Non-pigmented ciliary epithelial cell (primary cell): ENCODE measurements at places on chromosomes 2 and 18.

DNA sequence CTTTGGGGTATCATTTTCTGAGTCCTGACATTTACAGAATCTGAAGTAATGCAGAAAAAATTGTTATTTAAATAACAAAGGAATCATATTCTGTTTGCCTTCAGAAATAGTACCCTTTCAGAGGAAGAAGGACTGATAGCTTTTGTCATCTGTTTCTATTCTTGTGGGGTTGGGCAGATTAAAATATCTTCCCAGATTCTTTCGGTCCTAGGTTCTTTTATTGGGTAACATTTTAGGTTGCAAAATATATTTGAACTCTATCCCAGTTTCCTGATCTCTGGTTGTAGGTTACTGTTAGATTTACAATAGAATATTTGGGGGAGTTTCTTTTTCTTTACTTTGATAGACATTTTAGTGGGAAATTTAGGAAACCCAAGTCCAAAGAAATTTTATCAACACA lies 550.5 kb downstream of the SPAG16 start:
- DNase-seq = no peak

- no peak for DNase-seq
These were observed 11.0 kb downstream of the MAP3K20 start for GRCh38 chr2:173086518-173087213.

DNA sequence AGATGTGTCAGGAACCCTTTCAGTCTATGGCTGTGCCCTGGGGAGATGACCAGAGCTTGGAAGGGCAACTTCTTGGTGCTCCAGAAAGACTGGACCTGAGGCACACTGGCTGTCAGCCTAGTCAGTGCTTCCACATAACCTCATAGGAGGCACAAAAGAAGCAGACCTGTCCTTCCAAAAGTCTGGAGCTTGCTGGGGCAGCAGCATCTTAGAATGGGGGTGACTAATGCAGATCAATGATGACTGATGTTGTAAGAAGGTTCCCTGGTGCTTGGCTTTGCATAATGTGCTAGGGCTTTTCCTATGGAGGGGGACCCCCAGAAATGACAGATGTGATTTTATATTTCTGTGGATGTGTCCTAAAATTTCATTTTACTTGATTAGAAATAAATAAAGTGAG lies 255.7 kb upstream of the THUMPD2 start:
- DNase-seq = no peak

DNA sequence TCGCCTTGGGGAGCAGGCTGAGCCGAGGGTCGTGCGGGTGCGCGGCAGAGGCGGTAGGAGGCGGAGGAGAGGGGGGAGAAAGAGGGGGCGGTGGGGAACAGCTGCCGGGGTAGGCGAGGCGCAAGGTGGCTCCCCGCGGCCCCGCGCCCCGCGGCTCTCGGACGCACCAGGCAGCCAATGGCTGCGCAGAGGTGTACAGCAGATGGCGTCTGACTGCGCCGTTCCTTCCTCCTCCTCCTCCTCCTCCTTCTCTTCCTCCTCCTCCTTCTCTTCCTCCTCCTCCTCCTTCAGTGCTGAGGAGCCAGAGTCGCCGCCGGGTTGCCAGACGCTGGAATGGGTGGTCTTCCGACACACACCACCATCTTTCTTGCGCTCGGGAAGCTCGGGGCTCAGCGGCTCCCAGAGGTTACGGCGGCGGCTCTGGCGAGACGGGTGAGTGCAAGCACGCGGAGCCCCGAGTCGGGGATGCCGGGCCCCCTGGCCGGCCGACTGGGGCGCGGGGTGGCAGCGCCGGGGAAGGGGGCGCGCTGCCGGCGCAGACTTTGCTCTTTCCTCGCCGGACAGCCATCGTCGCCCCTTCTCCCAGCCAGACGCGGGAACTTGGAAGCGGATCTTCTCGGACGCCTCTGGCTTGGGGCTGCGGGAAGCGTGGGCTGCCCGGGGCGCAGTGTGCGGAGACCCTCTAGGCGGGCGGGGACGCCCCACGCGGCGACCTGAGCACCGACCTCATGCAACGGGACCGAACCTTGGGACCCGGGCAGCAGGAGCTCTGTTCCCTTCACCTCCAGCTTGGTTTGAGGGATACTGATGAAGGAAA lies at the start of gene THSD7B:
Gene THSD7B, plus strand, starts transcription at position 290 of the 817 bp plus-strand sequence. CDS start 116,634 bp downstream, outside the sequence.
- DNase-seq = no peak

GRCh38 chr2:24579053-24579803 lies 88.2 kb downstream of the NCOA1 start:
- DNase-seq = no peak

DNA sequence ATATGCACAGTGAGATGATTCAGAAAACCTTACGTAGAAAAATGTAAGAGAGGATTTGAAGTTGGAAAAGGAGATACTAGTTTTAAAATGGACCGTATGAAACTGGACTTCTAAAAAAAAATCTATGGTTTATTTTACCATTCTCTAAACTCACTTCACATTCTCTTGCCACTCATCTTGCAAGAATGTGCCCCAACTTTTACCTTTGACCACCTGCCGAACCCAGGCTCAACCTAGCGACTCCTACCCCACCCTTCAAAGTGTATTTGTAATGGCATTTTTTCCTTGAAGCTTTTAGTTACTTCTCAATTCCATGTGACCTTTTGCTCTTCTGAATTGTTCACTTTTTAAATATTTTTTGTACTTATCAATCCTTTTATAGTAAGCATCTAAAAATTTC lies 160.8 kb downstream of the PHLPP1 start:
- DNase-seq = no peak

GRCh38 chr2:222017252-222017850 lies 281.4 kb downstream of the PAX3 start:
- DNase-seq = no peak

GRCh38 chr18:48609820-48610815 lies 71.3 kb downstream of the CTIF start:
- DNase-seq = no peak

GRCh38 chr18:38545071-38545470 lies 979.5 kb upstream of the CELF4 start:
- DNase-seq = no peak

- no peak for DNase-seq
These were observed 49.0 kb upstream of the TWSG1 start for GRCh38 chr18:9285604-9286003.

DNA sequence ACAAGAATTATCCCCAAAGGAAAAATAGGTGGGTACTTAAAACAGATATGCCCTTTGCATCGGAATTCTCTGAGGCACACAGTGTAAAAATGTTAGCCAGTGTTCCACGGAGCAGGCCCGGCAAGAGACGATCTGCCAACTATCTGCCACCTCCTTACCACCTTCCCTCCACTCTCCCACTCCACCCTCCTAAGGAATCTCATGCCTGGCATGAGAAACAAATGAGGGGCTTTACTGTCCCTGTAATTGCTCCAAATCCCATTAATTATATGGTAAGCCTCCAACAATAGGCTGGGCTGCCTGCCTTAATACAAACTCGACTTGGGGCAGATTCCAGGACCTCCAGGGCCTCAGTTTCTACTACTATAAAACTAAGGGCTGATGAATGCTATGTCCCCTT lies 102.3 kb downstream of the ZBTB7C start:
- DNase-seq = no peak

- DNase-seq = no peak
These were observed 89.1 kb downstream of the SCN2A start for GRCh38 chr2:165328272-165328671.

DNA sequence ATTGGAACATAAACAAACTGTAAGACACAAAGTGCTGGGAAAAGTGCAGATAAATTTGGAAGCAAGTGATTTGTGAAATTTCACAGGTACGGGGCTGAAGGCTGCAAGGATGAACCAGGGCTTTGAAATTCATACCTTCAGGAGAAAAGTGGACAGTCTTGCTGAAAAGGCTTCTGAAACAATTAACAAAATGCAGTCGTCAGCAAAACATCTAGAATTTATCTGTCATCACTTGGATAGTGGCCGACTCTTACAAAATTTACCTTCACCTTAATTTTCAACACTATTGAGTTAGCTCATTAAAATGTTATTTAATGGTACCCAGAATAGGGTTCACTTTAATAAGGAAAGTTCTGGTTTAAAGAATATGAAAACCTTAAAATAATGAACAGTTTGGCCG lies 138.3 kb downstream of the SNTG2 start:
- DNase-seq = no peak
